ENCODE measurements at places on chromosomes 4 and X. TPM values are rescaled to one million over a fixed set of nuclear protein-coding genes. Genes with fewer than 3 reads are reported as not detected.
A peak's percentile ranks its signal among the peaks of the same experiment; 100 is the strongest.

DNA sequence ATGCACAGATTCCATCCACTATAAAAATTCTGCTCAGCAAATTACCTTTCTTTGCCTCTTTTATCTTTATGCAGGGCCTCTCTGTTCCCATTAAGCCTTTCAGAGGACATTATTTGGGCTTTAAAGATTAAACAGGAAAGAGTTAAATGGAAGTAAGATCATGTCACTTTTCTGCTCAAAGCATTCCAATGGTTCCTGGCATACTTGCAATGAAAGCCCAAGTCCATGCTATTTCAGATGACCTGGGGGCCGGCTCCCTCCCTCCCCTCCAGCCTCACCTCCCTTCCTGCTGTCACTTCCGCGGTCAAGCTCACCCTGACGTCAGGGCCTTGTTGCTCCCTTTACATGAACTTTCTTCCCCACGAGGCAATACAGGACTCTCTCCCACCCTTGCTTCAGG, 125.5 kb downstream of the C4orf51 start:
- H3K36me3 ChIP-seq, result no peaks in the 10 kb centered on the region
- H3K4me1 ChIP-seq, result peaks cover 17% of the 10 kb centered on the region
- DNase-seq, result peak; percentile 12
- no peak overlapping the region for H3K4me3 ChIP-seq

- no peaks in the 10 kb centered on the region for H3K36me3 ChIP-seq
- H3K4me3 ChIP-seq, result no peak overlapping the region
- no peak for DNase-seq
- H3K27ac ChIP-seq, result no peak overlapping the region
- no peaks in the 10 kb centered on the region for H3K27me3 ChIP-seq
These were observed 137.8 kb upstream of the CPEB2 start for GRCh38 chr4:14864365-14865030.

Gene FGF13
- 12.5 TPM for total RNA-seq

GRCh38 chr4:385934-386707, 48.5 kb downstream of the ZNF141 start:
- H3K4me1 ChIP-seq, result no peaks in the 10 kb centered on the region
- H3K27ac ChIP-seq, result no peak overlapping the region
- no peaks in the 10 kb centered on the region for H3K27me3 ChIP-seq
- DNase-seq, result no peak

DNA sequence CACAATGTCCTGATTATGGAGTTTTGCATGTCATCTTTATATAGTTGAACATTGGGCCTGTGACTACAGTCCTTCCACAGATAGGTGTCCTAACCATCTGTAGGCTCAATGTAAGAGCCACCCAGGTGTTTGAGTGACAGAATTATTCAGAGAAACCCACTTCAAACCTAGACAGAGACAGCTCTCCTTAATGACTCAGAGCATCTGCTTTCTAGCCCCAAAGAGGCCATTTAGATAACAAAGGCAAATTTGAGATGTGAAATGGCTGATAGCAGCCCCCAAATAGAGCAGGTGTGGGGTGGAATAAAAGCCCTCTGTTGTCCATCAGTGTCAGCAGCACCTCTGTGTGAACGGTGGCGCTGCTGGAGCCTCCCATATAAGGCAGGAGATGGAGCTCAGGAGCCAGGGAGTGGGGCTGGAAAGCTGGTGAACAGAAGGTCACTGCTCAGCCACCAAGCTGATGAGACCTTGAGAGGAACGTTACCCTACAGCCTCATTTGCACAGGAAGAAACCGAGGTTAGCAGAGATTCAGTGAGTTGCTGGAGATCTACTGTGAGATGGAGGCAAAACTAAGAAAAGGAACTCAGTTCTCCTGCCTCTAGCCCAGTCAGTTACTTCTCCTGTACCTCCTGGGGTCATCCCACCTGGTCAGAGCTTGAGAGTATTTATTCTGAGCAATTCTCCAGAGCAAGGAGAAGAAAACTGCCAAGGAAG, 153.3 kb upstream of the LNX1 start:
- no peak for DNase-seq
- H3K27me3 ChIP-seq, result no peaks in the 10 kb centered on the region
- no peak overlapping the region for H3K27ac ChIP-seq
- no peak overlapping the region for H3K4me3 ChIP-seq
- no peaks in the 10 kb centered on the region for H3K36me3 ChIP-seq
